ENCODE measurements at places on chromosomes 7 and 10. TPM values are rescaled to one million over a fixed set of nuclear protein-coding genes. Genes with fewer than 3 reads are reported as not detected.

Gene WEE2
- polyA plus RNA-seq: 0.13 TPM

- H3K27me3 ChIP-seq: no peaks in the 10 kb centered on the region
- peak; percentile 86 for DNase-seq
- no peaks in the 10 kb centered on the region for H3K36me3 ChIP-seq
- peak overlapping the region; percentile 21 for H3K4me3 ChIP-seq
These were observed 537.1 kb upstream of the FOXK1 start for GRCh38 chr7:4144811-4145510.

GRCh38 chr7:28602282-28602681 is 190.0 kb downstream of the CREB5 start:
- H3K27me3 ChIP-seq: no peaks in the 10 kb centered on the region
- DNase-seq: no peak
- no peak overlapping the region for H3K4me3 ChIP-seq
- H3K27ac ChIP-seq: no peak overlapping the region
- H3K4me1 ChIP-seq: no peaks in the 10 kb centered on the region
- H3K36me3 ChIP-seq: no peaks in the 10 kb centered on the region

DNA sequence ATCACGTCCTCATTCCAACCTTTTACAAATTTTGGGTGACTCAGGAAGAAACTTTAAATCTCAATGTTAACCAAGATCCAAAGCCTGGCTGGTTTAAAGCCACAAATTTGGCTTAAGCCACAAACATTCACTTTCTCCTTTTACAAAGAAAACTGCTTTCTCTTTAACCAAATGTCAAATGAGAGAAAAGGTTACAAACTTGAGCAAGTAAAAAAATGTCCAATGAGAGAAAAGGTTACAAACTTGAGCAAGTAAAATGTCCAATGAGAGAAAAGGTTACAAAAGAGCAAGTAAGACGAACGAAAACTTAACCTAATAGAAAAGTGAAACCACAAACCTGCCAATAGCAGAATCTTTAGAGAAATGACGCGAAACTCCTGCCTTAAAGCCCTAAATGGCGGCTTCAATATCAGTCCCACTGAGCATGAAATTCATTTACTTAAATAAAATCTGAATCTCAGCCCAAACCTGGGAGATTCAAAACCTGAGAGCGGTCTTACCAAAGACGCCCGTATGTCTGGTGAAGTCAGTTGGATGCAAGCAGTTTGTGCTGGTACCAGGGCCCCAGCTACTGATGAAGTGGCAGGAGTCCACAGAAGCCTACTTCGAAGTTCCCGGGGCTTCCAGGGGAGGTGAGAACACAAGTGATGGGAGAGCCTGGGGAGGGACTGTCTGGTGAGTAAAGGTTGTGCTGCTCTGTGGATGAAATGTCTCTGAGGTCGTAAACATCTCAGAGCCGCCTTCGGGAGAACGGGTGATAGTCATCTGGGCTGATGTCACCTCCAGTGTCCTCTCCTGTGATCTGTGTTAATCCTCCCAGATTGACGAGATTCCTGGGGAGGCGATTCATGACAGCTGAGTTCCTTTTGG is 74.6 kb downstream of the PAXIP1 start:
- DNase-seq: peak; percentile 97
- H3K36me3 ChIP-seq: no peaks in the 10 kb centered on the region
- no peaks in the 10 kb centered on the region for H3K27me3 ChIP-seq
- peaks cover 6% of the 10 kb centered on the region for H3K4me1 ChIP-seq

DNA sequence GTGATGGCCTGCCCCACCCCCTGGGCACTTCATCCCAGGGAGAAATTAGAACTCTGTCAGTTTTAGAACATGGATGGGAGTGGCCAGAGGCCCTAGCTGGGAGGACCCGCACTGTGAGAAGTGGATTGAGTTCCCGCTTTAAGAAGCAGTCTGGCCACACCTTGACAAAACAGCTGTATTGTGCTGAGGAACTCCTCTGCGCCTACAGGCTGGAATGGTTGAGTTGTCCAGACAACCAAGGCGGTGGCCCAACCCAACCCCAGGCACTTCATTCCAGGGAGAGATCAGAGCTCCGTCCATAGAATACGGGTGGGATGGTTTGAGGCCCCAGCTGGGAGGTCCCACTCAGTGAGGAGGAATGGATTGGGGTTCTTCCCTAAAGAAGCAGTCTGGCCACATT is 196.0 kb downstream of the TMEM26 start:
- H3K27ac ChIP-seq: no peak overlapping the region
- H3K36me3 ChIP-seq: no peaks in the 10 kb centered on the region
- H3K4me3 ChIP-seq: no peak overlapping the region
- H3K27me3 ChIP-seq: no peaks in the 10 kb centered on the region
- no peak for DNase-seq

DNA sequence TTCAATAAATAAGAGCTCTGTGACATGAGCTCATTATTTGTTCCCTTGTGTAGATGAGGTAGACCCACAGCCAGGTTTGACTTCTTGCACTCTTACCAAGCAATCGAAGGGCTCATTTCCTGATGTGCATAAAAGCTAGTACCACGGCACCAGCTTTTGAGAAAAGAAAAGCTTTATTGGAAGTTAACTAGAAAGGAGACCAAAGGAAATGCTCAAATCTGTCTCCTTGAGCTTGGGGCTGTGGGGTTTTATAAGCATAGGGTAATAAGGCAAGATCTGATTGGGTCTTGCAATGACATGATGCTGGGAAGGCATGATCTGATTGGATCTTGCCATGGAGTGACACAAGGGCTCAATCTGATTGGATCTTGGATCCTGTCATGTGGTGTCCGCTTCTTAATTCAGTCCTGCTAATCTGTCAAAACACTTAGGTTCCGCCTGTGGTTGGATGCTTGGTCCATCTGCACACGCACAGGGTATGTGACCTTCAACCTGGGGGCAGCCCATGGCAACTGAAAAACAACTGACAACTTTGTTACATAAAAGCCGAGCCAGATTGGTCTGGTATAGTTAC is 47.8 kb upstream of the FRMD4A start:
- H3K4me3 ChIP-seq: no peak overlapping the region
- H3K36me3 ChIP-seq: no peaks in the 10 kb centered on the region
- H3K27me3 ChIP-seq: no peaks in the 10 kb centered on the region

Gene HKDC1
- 8.3 TPM for polyA plus RNA-seq

GRCh38 chr10:18501629-18502028 is 149.8 kb downstream of the NSUN6 start:
- H3K36me3 ChIP-seq: no peaks in the 10 kb centered on the region
- H3K4me3 ChIP-seq: no peak overlapping the region
- no peak overlapping the region for H3K27ac ChIP-seq
- no peak for DNase-seq

Gene ABCB4
- polyA plus RNA-seq: 2.0 TPM

Gene ALDH18A1
- 23.6 TPM for polyA plus RNA-seq

DNA sequence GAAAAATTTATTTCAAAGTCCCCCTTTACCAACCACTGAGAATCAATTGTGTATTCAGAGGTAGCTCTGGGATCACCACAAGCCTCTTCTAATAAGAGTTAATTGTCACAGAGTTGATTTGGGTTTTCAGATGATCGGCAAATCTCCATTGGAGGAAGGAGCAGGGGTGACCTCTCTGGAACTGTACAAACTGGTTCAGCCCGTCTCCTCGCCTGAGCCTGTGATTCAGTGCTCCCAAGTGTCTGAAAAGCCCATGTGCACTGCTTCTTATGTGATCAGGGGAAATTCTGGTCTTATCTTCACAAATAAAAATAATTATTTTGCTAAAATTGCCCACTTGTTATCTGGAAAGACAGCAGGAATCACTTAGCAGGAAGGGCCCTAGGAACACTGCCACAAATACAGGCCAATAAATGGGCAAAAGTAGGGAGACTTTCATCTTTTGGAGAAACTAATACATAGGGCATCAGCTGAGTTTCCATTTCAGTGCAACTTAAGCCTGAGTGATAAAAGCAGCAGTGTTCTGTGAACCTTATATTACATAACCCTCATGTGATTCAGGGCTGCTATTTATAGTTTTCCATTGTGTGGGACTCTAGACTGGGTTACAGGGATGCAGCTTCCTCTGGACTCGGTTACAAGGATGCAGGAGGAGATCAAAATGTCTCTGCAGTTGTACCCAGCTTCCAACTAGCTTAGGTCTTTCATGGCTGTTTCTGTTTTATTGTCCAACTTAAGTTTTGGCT is 32.3 kb downstream of the CDK1 start:
- H3K4me1 ChIP-seq: no peaks in the 10 kb centered on the region
- H3K36me3 ChIP-seq: no peaks in the 10 kb centered on the region
- no peak overlapping the region for H3K4me3 ChIP-seq
- no peak overlapping the region for H3K27ac ChIP-seq

DNA sequence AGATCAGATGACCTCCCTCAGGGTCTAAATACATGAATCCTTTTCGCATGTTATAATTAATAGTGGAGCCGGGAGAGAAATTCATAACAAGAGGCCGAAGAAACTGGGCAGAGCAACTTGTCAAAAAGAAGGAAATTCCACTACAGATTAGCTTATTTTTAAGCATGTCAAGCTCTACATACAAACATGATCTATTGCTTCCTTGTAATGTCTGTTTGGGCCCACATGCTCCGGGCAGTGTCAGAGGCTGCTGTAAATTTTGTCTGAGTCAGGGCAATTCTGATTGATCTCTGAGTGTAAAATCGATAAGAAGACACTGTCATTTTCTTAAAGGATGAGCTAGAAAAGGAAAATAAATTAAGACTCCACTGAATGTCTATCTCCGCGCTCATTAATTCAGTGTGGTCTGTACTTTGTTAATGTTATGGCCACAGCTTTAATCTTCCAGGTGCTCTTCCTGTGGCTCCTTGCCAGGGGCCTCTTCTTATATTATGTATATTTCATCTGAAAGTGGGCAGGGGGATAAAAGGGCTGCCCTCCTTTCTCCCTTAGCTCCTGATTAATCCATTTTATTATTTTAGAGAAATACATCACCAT is 194.1 kb upstream of the SP8 start:
- peak; percentile 12 for DNase-seq
